ENCODE measurements at places on chromosomes 5 and 9.

GRCh38 chr9:6920041-6920440 is 162.3 kb downstream of the KDM4C start:
- no peak for DNase-seq

DNA sequence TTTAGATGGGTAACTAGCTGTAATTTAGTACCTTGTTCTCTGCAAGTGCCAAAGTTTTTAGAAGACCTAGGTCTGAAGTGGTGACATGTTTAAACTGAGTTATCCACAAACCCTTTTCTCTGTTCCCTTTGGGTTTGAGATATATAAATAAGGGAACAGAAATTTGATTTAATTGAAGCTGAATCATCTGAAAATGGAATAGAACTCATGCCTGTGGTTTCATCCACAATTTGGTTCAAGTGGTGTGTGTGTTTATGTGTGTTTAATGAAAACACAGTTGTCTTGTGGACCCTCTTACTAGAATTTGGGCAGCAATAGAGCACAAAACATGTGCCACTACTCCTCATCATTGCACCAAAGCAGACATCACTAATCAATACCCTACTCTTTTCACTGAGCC is 216.9 kb downstream of the GLIS3 start:
- DNase-seq, result no peak

DNA sequence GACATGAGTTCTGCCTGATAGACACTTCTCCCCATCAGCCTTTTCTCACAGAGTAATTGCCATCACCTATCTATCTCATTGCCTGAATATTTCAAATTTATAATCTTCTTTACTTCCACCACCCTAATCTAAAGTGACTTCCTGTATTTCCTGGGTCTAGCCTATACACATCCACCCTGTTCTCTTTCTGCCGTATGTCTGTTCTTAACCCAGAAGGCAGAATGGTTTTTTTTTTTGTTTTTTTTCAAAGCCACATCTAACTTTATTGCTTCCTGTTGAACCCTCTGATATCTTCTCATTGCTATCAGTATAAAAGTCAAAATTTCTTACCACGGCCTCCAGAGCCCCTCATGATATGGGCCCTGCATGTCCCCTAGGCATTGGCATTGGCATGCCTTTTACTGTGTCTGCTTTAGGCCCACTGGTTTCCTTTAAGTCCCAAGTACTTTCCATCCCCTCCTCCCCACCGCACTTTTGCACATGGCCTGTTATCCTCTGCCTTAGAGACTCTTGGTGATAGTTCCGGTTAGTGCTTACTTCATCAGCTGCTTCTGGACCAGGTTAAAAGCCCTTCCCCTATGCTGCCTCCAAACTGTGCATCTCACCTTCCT is 159.9 kb downstream of the MAN2A1 start:
- DNase-seq, result no peak

DNA sequence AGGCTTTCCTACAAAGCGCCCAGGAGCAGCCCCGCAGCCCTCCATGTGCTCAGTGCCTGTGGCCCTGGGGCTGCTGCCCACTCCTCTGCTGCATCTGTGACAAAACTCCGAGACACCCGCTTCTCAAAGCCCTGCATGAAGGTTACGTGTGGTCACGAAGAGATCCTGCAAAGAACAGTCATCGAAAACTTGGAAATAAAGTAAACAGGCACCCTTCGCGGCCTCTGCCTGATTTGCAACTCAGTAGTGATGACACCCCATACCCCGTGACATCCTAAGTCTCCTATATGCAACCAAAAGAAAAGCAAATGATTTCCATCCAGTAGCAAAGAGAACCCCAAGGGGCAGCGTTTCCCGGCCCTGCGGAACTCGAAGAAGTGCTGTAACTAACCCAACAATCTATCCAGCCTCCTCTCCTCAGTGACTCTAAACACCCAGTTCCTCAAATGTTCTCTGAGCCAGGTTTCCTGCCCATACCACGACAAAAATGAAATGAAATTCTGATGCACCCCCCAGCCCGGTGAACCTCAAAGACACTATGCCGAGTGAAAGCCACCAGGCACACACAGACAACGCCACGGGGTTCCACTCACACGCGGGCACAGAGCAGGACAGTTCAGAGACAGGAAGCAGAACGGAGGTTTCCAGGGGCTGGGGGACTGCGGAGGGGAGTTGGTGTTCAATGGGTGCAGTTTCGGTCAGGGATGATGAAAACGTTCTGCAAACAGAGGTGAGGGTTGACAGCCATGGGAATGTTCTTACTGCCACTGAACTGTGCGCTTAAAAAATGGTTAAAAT is 19.0 kb downstream of the NACC2 start:
- DNase-seq, result no peak

GRCh38 chr9:34579104-34579807 is 10.3 kb downstream of the CNTFR start:
- DNase-seq, result no peak

- DNase-seq, result no peak
These were observed 38.7 kb upstream of the CDKN2AIPNL start for GRCh38 chr5:134450374-134450773.

- DNase-seq, result no peak
These were observed 462 bp upstream of the MCC start for GRCh38 chr5:113488645-113489184.

GRCh38 chr5:116554764-116555163 is 19.9 kb downstream of the SEMA6A start:
- DNase-seq, result no peak

GRCh38 chr9:12461763-12462460 is 231.3 kb upstream of the TYRP1 start:
- no peak for DNase-seq

- no peak for DNase-seq
These were observed 7.1 kb downstream of the TXNDC8 start for GRCh38 chr9:110330484-110331105.

DNA sequence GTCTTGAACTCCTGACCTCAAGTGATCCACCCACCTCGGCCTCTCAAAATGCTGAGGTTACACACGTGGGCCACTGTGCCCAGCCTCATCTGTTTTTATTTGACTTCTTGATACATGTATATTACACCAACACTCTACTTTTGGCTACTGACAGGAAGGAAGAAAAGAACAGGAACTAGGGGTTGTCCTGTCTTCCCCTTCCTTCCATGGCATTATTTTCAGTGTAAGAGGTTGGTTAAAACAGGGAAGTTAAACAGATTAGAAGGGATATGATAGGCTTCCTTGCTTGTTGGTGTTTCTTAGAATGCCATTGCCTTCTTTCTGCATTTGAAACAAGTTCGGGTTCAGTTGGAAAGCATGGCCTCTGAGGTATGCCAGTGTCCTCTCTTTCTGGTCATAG is 312.8 kb downstream of the NDUFS4 start:
- DNase-seq, result no peak

DNA sequence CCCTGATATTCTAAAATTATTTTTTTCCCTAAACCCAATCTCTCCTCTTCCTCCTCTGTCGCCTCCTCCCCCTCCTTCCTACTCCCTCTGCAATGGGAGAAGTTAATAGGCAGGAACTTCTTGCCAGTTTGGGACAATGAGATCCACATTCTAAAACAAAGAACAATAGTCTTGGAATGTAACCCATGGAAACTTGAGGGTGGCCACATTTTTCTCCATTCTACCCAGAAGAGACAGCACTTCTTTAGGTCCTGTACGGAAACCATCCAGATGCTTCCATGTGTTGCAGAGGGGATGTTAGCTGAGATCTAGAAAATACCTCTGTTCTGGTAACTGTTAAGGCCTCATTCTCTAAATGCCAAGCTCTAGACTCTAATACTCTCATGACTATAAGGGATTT is 10.0 kb downstream of the SPARC start:
- DNase-seq, result no peak

- DNase-seq, result no peak
These were observed at the start of gene PCDHA11 for GRCh38 chr5:140868721-140869554. PCDHA11 (plus strand) TSS chr5:140868957; CDS start chr5:140869104, 147 bp downstream.

- no peak for DNase-seq
These were observed 7.9 kb downstream of the SNCAIP start for GRCh38 chr5:122319897-122320296.

GRCh38 chr5:39521098-39521860 is 96.5 kb upstream of the DAB2 start:
- DNase-seq, result no peak

- DNase-seq, result no peak
These were observed 134.1 kb downstream of the ACTBL2 start for GRCh38 chr5:57348376-57349140.

DNA sequence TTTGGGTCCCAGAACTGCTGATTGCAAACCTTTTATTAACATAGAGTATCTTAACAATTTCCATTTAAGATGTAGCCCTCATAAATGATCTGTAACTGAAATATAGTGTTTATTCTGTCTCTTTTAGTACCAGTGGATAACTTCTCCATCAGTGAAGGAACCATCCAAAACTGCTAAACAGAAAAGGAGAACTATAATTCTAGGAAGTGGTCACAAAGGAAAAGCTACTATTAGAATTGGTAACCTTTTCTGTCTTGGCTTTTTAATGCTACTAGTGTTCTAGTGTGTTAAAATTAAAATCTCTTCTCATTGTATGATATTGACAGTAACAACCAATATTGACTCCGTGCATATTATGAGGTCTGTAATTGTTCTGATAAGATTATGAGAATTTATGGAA is 12.8 kb downstream of the CEP78 start:
- no peak for DNase-seq

- DNase-seq, result no peak
These were observed 38.0 kb downstream of the PRRT1B start for GRCh38 chr9:131583337-131583645.

- no peak for DNase-seq
These were observed 115.8 kb upstream of the STC2 start for GRCh38 chr5:173443971-173444370.

DNA sequence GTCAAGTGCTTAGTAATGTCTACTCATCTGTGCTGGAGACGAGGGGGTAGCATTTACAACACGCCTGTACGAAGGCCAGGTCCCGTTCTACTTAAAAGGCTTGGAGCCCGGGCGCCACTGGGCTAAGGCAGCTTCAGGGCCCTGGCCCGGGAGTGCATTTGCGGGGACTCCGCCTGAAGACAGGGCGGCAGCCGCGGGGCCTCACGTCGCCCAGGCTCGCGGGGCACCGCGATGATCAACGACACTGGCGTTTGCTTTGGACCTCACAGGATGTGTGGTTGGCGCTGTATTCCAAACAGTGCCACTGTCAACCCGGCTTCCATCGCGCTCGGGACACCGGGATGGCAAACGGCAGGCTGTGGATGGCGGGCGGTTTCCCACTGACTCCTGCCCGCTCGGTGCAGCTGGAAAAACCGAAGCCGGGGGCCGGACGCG is 1.1 kb upstream of the TENT4A start:
- DNase-seq, result peak; percentile 32

- no peak for DNase-seq
These were observed 398.3 kb downstream of the IRX1 start for GRCh38 chr5:3993856-3994473.

- no peak for DNase-seq
These were observed 1639.4 kb upstream of the C9orf72 start for GRCh38 chr9:29212397-29213387.

DNA sequence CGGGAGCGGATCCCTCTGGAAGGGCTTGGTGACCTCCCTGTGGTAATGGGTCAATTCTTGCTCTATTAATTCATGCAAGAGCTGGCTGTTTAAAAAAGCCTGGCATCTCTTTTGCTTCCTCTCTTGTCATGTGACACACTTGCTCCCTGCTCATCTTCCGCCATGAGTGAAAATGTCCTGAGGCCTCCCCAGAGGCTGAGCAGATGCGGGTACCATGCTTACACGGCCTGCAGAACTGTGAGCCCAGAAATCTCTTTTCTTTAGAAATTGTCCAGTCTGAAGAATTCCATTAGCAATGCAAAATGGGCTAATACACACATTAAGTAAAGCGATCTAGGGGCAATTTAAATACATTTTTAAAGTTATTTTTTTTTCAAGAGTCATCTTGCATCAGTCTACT is 48.7 kb upstream of the CDK20 start:
- no peak for DNase-seq

- DNase-seq, result peak; percentile 26
These were observed 9.9 kb downstream of the SH3RF2 start for GRCh38 chr5:145946112-145946861.

DNA sequence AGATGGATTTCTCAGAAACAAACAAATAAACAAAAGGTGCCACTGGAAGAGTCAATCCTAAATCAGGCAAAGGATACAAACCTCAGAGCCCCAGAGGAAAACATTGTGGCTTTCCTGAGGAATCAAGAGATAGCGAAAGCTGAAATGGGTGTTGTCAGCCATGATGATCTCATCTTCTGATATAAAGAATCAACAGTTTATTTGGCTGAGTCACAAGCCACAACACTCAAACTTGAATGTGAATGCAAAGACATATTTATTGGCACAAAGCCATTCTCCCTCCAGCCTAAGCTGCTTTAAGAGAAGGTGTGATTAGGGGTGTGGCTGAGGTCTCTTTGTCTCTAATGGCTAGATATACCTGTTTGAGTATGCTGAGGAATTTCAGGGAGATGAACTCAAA is 73.3 kb upstream of the NREP start:
- no peak for DNase-seq

GRCh38 chr9:97900738-97901565 is 21.3 kb downstream of the TRMO start:
- peak; percentile 66 for DNase-seq

GRCh38 chr9:121185178-121185745 is 16.4 kb downstream of the RAB14 start:
- no peak for DNase-seq

GRCh38 chr5:115402822-115403577 is 106.5 kb upstream of the CCDC112 start:
- no peak for DNase-seq

DNA sequence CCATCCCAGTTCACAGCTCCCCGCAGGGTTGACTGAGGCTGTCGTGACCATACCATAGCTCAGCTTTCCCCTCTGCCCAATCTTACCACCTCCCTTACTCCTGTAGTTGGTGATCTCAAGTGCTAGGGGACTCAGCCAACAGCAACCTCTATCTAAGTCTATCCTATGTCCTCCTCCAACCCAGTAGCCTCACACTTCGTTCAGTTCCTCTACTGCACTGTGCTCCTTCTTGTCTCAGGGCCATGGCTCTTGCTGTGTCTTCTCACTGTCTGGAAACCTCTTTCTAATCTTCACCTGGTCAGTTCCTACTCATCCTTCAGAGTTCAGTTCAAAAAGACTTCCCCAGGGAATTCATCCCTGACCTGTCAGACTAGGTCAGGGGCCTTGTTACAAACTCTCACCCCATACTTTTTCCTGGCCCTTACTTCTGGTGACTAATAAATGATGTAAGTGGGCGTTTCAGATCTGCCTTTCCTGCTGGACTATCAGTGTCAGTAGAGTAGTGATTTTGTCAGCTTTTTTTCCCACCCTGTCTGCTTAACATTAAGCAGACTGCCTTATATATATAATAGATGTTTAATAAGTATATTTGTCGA is 53.6 kb upstream of the NR3C1 start:
- no peak for DNase-seq

- no peak for DNase-seq
These were observed 232.3 kb upstream of the PTGER4 start for GRCh38 chr5:40447438-40447837.

- DNase-seq, result no peak
These were observed 112.2 kb downstream of the MTX3 start for GRCh38 chr5:79878721-79879336.

GRCh38 chr9:74742792-74743730 is 144.7 kb downstream of the TRPM6 start:
- no peak for DNase-seq
